T-cell (primary cell): ENCODE measurements at places on chromosomes 1 and 21.

DNA sequence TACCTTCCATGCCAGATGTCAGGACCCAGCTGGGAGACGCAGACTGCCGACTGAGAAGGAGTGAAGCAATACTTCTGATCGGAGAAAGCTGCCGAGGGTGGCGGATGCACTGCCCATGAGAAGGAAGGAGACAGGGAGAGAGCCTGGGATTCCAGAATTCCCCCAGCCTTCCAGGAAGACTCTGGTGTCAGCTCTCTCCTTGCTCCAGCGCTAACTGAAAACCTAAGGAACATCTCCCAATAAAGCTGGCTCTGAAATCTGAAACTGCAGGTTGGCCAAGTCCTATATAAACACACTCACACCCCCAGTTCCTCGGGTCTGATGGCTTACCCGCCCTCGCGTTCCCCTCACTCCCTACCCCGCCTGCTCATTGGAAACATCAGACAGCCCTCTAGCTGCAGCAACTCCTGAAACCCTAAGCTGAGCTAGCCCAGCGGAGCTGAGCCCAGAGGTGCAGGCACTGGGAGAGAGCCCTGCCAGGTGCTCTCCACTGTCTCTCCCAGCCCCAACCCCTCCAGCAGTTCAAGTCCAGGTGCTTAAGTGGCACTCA is 52.3 kb downstream of the PLEKHA6 start:
- no peak for DNase-seq

DNA sequence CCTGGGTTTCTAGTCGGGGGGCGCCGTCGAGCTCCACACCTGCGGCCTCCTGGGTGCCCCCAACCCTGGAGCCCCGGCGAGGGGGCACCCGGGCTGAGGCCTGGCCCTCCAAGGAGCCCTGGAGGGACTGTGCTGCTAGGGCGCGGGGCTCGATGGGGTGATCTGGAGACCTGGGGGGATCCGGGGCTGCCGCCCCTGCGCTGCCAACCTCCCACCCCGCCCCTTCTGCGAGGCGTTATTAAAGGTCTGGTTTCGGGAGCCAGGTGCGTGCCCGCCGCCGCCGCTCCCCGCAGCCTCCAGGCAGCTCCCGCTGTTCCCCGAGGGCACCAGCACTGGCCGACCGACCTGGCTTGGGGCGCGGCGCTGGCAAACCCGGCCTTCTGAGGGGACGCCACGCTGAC is 746 bp upstream of the POFUT2 start:
- DNase-seq, result no peak

- DNase-seq, result no peak
These were observed 129.2 kb downstream of the GLUL start for GRCh38 chr1:182262425-182262824.

GRCh38 chr1:61709908-61710289 is 15.0 kb downstream of the TM2D1 start:
- no peak for DNase-seq

DNA sequence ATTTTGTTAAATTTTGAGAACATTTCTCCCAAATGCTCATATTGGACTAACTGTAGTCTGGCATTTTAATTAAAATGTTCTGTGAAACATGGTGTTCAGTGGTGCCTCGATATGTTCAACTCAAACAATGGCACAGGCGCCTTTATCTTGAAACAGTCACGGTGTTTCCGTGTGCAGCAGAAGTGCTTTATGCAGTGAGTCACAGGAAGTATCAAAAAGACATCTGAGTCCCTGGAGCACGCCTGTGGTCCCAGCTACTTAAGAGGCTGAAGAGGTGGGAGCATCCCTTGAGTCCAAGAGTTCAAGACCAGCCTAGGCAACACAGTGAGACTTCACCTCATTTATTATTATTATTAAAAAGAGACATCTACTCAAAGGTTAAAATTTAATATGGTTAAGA is 52.2 kb downstream of the GREM2 start:
- DNase-seq, result no peak

DNA sequence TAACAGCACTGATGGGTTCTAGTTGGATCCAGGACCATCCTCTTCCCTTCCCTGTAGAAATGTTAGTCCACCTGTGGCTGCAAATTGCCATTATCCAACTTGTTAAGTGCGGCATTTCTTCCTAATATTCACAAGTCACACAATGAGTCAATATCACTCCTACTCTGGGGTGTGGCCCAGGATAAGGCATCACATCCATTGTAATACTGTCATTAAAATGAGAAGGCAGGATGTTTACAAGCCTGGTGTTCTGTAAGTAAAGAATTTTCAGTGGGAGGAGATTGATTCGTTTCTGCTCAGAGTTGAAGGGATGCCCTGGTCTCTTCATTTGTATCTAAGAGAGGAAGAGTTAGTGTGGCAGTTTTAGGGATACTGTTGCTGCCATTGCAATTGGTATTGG is 18.1 kb upstream of the ARHGAP29 start:
- DNase-seq, result no peak

DNA sequence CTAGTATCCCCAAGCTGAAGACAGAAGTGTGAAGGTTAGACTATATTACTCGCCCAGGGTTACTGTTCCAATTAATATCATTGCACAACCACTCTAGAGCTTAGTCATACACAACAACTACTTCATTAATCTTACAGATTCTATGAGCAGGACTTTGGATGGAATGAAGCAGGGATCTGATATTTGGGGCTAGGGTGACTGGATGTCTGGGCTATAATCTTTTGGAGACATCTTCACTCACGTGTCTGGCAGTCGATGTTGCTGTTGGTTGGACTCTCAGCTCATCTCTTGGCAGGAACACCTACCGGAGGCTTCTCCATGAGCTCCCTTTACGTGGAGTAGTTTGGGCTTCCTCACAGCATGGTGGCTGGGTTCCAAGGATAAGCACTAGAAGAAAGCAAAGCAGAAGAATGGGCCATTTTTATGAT is 519.2 kb upstream of the B3GALT2 start:
- no peak for DNase-seq

- no peak for DNase-seq
These were observed 1.3 kb upstream of the TTF2 start for GRCh38 chr1:117058810-117059209.

DNA sequence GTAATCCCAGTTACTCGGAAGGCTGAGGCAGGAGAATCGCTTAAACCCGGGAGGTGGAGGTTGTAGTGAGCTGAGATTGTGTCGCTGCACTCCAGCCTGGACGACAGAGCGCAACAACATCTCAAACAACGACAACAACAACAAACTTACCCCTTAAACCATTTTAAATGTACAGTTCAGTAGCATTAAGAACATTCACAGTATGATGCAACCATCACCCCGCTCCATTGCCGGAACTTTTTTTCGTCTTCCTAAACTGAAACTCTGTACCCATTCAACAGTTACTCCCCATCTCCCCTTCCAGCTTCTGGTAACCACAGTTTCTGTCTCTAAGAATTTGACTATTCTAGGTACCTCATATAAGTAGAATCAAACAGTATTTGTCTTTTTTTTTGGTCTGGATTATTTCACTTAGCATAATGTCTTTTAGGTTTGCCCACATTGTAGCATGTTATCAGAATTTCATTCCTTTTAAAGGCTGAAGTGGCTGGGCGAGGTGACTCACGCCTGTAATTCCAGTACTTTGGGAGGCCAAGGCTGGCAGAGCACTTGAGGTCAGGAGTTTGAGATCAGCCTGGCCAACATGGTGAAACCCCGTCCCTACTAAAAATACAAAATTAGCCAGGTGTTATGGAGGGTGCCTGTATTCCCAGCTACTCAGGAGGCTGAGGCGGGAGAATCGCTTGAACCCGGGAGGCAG is 19.6 kb downstream of the CA6 start:
- no peak for DNase-seq

- no peak for DNase-seq
These were observed 13.7 kb downstream of the RHEX start for GRCh38 chr1:206066479-206067171.

- DNase-seq, result no peak
These were observed 244.5 kb downstream of the NEGR1 start for GRCh38 chr1:72037745-72038343.

- no peak for DNase-seq
These were observed 93.6 kb downstream of the KIF14 start for GRCh38 chr1:200526709-200527612.

DNA sequence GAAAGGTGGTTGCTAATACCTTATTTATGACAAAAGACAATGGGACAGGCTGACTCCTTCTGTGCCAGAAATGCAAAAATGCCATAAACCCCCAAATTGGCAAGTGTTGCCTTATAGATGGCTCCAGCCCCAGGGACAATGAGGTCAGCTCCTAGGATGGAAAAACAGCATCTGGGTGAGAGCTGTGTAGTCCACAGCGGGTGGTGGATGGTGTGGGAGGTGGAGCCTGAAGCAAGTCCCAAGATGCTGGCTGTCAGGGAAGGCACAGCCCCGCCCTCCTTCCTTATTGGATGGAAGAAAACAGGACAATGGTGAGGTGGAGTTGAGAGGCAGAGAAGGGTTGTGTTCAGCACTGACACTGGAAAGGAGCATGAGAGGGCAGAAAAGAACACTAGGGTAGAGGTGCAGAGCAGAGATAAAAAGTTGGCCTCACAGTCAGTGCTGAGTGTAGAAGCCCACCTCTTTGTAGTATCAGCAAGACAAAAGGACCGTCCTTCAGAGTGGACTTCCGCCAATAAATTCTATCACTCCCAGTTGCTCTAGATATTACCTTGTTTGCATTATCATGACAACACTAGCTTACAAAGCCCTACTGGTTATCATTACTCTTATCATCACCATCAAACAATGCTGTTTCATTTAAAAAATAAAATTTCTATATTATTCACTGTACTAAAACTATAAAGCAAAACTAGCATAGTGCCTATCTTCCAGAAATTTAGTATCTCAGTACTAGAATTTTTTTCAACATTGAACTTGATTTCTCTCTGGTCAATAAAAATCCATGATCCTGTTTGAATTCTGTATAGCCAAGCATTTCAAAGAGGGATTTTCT is 3.7 kb upstream of the SDE2 start:
- no peak for DNase-seq

DNA sequence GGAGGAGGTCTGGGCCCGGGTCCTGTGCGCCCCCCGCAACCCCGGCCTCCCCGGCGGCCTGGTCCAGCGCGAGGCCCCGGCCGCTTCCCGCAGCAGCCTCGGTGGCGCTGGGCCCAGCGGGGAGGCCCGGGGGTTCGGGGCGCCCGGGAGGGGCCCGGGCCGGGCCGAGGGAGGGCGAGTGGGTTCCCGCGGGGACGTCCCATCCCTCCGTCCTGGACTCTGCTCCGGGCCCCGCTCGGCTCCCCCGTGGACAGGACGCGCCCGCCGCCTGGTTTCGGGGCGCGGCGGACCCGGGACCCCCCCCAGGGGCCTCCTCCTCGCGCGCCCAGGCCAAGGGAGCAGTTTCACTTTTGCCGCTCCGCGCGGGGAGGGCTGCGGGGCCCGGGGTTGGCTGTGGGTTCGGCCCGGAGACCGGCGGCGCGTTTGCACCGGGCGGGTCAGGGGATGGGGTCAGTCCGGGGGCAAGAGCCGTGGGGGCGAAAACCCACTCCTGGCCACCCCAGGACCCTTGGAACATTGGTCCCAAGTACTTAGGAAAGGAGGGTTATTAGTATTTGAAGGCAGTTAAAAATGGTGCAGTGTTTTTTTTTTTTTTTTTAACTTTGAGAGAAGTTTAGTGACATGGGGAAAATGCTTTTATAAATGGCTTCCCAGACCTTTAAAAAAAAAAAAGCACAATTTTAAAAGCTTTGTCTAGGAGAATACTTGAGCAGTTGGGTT is 677 bp downstream of the AGPAT3 start:
- peak; percentile 42 for DNase-seq

- DNase-seq, result no peak
These were observed 83.9 kb upstream of the EDEM3 start for GRCh38 chr1:184838504-184838951.

GRCh38 chr1:55252942-55253589 is 37.9 kb upstream of the USP24 start:
- DNase-seq, result no peak

GRCh38 chr1:92081031-92081430 is 886 bp downstream of the BTBD8 start:
- no peak for DNase-seq

- peak; percentile 57 for DNase-seq
These were observed 36.1 kb downstream of the CD247 start for GRCh38 chr1:167482184-167482583.

GRCh38 chr1:168980180-168980579 is 126.3 kb upstream of the ATP1B1 start:
- no peak for DNase-seq

DNA sequence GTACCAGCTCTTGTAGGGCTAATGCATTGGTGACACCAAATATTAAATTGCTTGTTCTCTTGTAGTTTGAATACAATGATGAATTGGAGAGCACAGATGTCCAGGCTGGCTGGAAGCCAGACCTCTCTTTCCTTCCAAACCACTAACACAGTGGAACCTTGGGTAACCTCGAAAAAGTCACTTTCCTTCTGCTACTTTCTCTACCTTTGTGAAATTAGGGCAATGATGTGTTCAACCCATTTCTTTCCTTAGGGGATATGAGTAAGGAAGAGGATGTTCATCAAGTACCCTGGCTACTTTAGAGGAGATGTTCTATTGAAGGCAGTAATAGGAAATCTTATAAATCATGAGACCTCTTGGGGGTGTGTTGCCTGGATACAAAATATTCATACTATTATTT is 55.7 kb downstream of the XCL2 start:
- no peak for DNase-seq

GRCh38 chr1:27154991-27155781 is at the start of gene SLC9A1:
SLC9A1 (minus strand) TSS chr1:27155125; CDS start chr1:27154334, 791 bp downstream.
- DNase-seq, result peak; percentile 93

DNA sequence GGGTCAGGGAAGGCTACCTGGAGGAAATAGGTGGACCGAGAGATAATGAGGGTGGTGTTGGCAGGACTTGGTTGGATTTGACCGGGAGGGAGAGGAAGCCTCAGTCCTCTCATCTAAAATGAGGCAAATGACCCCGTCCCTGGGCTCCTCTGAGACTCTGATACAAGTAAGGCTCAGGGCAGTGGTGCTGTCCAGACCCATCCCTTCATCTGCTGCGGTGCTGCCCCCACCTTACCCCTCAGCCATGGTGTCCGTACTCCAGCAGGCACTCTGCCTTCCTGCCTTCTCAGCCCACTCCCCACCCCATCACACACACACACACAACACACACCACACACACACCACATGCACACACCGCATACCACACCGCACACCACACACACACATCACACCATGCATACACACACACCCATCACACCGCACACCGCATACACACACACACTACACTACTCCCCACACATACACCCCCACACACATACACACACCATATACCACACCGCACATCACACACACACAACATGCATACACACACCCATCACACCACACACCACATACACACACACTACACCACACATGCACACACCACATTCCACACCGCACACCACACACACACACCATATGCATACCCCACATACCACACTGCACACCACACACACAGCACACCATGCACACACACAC is 29.4 kb upstream of the SLC26A9 start:
- DNase-seq, result no peak

- no peak for DNase-seq
These were observed 59.3 kb downstream of the NKAIN1 start for GRCh38 chr1:31180338-31180737.

GRCh38 chr1:29496701-29497100 is 260.4 kb downstream of the PTPRU start:
- no peak for DNase-seq

GRCh38 chr1:42797979-42798378 is 13.2 kb downstream of the TMEM269 start:
- no peak for DNase-seq

- no peak for DNase-seq
These were observed 113.9 kb downstream of the ZBTB18 start for GRCh38 chr1:244165021-244165420.
